ENCODE measurements at places on chromosomes 2 and 18.

- no peak for DNase-seq
Observed at GRCh38 chr2:69582582-69583176, 60.9 kb downstream of the AAK1 start.

- DNase-seq, result no peak
Observed at GRCh38 chr2:66724241-66724640, 289.3 kb downstream of the MEIS1 start.

- DNase-seq, result peak; percentile 21
Observed at GRCh38 chr2:101380376-101380775, 6.9 kb downstream of the CREG2 start.

DNA sequence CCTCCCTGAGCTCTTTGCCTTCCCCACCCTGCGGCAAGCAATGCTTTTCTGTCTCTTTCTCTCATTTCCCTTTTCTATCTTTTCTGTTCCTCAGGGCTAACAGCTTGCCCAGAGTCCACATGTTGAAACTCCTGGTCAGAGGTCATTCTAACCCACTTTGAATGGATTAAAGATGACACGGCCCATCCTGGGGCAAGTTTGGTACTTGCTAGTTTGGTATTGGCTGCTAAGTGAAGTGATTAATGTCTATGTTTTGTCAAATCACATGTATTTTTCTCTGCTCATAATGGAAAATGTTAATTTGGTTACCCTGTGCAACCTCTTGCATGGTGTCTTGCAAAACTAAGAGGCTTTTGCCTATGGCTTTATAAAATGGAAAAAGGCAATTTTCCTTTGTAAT is 960.2 kb downstream of the CNTNAP5 start:
- DNase-seq, result no peak

DNA sequence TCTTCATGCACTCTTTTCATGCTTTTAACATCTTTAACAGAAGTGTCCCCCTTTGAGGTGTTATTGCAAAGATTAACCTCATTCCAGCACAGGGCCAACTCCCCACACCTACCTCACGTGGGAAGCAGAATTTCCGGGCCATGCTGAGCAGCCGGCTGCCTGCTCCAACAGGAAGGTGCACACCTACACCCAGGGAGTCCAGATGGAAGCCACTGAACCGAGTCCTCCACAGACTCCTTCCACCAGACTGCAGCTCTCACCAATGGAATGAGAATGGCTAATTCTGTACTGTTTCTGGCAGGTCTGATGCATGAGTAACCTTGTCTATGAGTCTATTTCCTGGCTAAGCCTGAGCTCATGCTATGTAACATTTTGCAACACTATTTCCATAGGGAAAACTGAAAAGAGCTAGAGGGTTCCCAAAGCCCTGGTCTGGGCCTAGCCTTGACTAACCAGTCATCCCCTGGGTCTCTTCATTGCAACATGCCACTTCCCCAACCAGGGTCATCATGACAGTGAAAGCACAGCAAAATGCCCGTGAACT is 11.0 kb downstream of the ERFE start:
- no peak for DNase-seq

- no peak for DNase-seq
Observed at GRCh38 chr18:70037431-70038061, 89.9 kb upstream of the CD226 start.

- no peak for DNase-seq
Observed at GRCh38 chr2:170354388-170354787, 176.4 kb downstream of the MYO3B start.

DNA sequence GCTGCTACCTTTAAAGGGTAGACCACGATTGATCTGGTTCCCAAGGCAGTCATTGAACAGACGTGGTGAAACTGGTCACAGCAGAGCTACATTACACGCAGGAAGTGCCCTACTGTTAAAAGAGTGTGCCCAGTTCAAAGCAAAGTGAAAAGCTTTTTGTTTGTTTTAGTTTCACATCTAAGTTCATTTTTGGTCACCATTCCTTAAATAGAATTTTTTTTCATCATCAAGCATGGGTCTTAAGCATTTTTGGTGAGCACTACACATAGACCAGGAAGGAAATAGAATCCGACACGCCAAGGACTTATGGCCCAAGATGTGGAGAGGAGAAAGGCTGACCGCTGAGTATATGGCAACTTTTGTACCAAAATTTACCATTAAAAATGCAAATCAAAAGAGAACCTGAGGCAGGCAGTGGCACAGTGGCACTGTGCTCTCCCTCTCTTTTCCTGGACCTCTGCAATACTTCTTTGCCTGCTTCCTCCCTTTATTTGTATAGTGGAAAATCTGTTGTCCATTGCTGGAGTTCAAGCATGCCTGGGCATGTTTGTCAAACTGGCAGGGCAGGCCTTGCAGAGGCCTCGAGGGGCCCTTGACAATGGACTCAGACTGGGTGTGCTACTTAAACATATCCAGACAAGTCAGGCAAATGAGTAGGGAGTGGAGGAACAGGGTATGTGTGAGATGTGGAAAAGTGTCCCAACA is 42.6 kb upstream of the HNRNPA3 start:
- no peak for DNase-seq

GRCh38 chr2:84441505-84441904 is 17.6 kb downstream of the SUCLG1 start:
- DNase-seq, result no peak

DNA sequence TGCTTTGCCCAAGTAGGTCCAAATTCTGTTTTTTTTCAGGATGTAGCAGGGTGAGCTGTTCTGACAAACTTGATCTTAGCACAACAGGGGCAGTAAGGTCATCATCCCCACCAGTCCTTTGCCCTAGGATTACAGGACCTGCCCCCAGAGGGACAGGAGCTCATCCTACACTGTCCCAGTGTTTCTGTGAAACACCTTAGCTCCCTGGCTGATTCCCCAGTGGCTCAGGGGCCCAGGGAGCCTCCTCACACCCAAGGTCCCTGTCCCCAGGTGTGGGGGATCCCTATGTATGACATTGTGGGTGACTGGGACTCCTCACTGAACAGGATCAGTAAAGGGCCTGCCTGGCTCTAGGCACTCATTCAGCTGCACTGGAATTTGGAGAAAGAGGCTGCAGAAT is 191.2 kb downstream of the ANKRD30B start:
- peak; percentile 26 for DNase-seq

DNA sequence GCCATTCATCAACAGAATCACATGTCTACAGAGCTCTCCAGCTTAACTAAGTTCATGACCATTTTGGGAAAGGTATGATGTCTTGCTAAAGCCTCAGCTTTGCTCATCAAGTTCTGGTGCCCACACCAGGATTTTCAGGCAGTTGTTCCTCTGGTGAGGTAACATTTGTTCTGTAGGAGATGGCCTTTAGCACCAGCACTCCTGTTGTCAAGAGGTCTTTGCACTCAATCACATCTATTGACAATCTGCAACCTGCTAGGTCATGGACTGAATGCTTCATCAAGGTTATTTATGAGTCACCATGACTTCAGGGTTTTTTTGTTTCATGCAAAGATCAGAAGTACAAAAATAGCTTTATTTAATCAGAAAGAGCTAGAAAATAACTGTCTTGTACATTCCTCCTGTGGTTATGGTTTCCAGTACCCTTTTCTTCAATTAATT is 36.6 kb upstream of the VIT start:
- DNase-seq, result no peak

DNA sequence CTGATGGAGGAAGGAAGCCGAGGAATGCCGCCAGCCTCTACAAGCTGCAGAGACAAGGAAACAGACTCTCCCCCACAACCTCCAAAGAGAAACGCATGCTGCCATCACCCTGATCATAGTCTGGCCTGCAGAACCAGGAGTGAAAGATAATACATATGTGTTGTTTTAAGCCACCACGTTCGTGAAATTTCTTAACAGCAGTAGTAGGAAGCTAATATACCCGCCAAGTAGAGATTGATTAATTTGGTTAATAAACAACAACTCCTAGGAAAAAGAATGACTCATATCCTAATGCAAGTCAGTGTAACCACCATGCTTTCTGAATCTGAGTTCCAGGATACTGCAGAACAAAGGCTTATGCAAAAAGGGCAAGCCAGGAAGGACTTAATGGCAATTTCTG is 36.6 kb downstream of the LONRF2 start:
- no peak for DNase-seq

- no peak for DNase-seq
Observed at GRCh38 chr2:216970359-216970915, 110.6 kb upstream of the TNP1 start.

DNA sequence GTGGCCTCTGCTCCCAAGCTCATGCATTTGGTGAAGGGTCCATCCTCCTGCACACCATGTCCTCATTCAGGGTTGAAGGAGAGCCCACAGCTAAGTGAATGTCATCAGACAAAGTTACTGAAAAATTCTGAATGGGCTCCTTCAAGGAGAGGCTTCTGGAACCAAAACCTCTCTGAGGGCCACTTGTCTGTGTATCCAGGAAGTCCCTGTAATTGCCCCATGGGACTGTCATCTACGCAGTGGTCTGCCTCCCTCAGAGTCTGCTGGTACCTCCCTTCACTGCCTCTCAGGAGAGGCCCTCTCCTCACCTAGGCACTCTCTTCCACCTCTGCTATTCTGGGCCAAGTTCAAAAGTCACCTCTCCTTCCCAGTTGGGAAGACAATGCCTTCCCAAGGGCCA is 68.0 kb downstream of the SLC4A5 start:
- DNase-seq, result no peak

DNA sequence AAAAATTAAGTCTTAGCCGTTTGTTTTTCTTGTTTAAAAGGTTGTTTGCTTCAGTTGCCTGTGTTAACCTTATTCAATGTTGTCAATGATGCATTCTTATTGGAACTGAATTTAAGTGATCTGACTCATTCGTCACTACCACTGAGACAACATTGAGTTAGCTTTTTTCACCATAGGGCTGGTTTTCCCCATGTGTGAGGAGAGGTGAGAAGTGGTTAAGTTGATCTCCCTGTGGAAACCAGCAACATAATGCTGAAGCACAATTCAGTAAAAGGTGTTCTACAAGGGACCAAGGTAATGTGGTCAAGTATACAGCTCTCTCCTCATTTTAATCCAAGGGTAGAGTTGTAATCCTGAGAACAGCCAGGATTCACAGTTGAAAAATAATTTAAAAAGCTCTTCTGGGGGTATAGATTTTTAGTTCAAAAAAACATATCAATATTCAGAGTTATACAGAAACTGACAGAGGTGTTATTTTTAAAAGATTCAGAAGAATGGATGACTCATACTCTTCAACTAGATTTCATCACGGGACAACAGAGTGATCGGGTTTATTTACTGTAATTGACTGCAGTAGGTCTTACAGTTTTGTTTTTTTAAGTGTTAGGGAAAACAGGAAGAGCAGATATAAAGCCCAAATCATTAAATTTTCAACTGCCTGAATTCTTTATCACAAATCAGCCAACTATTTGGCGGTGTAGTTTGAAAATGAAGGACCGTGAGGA is 12.6 kb downstream of the NOP58 start:
- DNase-seq, result no peak

DNA sequence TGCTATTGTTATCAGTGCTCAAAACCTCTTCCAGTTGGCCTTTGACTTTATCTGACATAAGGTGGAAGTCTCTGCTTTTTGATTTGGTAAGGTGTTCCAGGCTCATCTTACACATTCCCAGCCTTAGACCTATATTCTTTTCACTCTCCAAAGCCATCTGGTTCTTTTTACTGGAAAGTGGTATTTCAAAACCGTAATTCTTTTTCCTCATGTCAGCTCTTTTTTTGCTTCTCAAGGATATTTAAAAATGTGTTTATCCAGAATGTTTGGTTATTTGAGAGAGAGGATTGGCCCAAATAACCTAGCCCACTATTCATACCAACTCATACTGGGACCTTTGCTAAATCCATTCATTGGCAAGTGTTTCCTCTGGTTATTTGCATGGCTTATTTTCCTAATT is 411.2 kb upstream of the PIK3C3 start:
- no peak for DNase-seq

- DNase-seq, result peak; percentile 53
Observed at GRCh38 chr2:186848873-186849578, at the start of gene ZSWIM2. Gene ZSWIM2 (minus strand): TSS chr2:186849170. CDS start chr2:186849130, 40 bp downstream.

- DNase-seq, result no peak
Observed at GRCh38 chr2:133458280-133458679, 110.0 kb downstream of the NCKAP5 start.

DNA sequence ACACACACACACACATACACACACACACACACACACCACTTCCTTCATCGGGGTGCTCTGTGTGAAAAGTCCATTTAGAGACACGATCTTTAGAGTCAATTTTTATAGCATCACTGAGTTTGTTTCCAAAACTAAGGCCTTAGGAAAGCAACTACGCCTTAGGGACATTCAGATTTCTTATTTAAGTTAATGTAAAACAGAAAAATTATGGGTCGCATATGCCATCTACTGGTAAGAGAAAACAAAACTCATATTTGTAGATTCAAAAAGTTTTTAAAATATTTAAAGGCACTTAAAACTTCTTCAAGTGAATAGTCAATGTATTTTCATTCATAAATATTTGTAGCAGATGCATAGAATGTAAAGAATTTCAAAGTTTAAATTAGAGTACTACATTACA is 166.2 kb downstream of the ATAD2B start:
- DNase-seq, result no peak

GRCh38 chr2:71849607-71850305 is 297.9 kb downstream of the CYP26B1 start:
- no peak for DNase-seq

- DNase-seq, result no peak
Observed at GRCh38 chr18:9708434-9709303, 568 bp downstream of the RAB31 start.

GRCh38 chr2:168149986-168150385 is 97.4 kb downstream of the STK39 start:
- DNase-seq, result no peak

GRCh38 chr2:63569740-63570139 is 18.5 kb downstream of the WDPCP start:
- DNase-seq, result no peak

- DNase-seq, result no peak
Observed at GRCh38 chr2:221705185-221705877, 133.2 kb upstream of the EPHA4 start.

- no peak for DNase-seq
Observed at GRCh38 chr2:240320204-240320993, 115.1 kb upstream of the GPC1 start.

- peak; percentile 30 for DNase-seq
Observed at GRCh38 chr2:217798191-217798590, 204.6 kb downstream of the TNS1 start.

DNA sequence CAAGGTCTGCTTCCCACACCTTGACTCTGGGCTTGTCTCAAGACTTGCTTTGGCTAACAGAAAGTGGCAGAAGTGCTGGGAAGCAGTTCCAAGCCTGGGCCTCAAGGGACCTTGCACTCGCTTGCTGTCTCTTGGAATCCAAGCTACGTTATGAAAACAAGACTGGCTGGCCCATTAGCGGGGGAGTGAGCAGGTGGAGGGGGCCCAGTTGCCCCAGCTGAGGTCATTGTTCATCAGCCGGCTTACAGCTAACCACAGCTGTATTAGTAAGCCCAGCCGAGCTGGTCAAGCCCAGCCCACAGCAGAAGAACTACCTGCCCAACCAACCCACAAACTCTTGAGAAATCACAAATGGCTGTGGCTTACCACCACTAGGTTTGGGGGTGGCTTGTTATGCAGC is 63.1 kb downstream of the MARCO start:
- no peak for DNase-seq

- no peak for DNase-seq
Observed at GRCh38 chr18:22816266-22817176, 116.6 kb upstream of the RBBP8 start.

- DNase-seq, result no peak
Observed at GRCh38 chr18:58787536-58788149, 77.0 kb upstream of the ZNF532 start.

- no peak for DNase-seq
Observed at GRCh38 chr2:67865917-67866316, 196.9 kb downstream of the C1D start.

GRCh38 chr2:105866216-105867185 is 121.8 kb downstream of the NCK2 start:
- DNase-seq, result no peak

Measured in activated CD8-positive, alpha-beta memory T cell treated with anti-CD3 and anti-CD28 coated beads for 24 hours (primary cell).